ENCODE measurements at places on chromosomes 5 and 9.

DNA sequence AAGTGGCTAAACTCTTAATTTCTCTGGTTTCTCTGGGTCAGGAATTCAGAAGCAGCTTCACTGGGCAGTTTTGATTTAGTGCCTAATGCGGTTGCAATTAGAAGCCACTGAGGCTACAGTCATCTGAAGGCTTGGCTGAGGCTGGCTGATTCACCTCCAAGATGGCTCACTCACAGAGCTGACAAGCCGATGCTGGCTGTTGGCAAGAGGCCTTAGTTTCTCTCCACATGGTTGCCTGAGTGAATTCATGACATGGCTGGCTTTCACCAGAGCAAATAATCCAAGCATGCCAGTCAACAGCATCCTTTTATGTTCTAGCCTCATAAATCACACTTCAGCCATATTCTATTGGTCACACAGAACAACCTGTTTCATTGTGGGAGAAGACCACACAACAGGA is 2.8 kb upstream of the CDK7 start:
- DNase-seq, result no peak

- no peak for DNase-seq
These were observed 84.3 kb downstream of the GHR start for GRCh38 chr5:42507451-42508097.

DNA sequence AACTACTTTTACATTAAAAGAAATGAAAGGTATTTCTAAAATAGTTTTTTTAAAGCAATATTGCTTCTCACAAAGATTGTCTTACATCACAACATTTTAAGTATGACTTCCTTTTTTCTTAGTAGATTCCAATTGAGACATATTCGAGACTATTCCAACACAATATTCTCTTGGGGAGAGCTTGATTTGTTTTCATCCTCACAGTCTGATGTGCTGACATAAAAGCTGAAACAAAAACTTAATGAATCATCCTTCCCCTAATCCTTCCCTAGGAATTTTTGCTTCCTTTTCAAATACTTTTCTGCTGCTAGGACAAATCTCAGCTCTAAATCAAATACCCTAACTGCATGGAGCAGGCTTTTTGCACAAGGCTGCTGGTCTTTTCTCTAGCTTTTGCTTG is 245.8 kb upstream of the MAP3K1 start:
- DNase-seq, result no peak

DNA sequence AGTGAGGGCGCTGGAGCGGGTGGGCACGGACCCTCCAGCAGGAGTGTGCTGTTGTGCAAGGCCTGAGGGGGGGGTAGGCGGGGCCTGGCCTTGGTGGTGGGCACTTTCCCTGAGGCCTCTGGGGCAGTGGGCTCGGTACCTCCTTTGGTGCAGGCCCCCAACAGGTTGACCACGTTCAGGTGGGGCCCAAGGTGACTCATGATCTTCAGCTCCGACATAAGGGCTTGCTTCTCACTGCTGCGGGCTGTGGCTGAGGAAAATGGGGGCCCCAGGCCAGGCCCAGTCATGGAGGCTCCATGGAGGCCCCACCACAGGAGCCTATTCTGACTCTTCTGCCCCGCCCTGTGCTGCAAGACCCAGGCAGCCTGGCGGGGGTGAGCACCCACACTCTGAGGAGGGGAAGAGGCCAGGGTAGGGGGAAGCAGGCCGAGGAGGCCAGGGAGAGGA is 31.5 kb downstream of the PDGFRB start:
- no peak for DNase-seq

DNA sequence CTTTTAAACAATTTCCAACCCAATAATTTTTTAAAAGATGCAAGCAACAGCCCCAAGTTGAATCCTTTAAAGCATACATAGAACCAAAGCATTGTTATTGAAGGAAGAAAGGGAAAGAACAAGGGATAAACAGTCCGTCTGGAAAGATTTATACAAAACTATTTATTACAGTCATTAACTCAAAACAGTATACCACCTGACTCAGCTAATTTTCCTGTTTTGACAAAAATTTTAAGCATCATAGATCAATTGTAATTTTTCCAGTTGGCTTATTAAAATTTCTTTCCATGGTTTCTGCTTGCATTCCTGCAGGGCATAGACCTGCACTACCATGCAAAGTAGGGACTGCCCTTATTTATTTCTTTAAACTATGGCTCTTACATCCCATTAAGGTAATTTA is 29.9 kb downstream of the AP3B1 start:
- DNase-seq, result no peak

DNA sequence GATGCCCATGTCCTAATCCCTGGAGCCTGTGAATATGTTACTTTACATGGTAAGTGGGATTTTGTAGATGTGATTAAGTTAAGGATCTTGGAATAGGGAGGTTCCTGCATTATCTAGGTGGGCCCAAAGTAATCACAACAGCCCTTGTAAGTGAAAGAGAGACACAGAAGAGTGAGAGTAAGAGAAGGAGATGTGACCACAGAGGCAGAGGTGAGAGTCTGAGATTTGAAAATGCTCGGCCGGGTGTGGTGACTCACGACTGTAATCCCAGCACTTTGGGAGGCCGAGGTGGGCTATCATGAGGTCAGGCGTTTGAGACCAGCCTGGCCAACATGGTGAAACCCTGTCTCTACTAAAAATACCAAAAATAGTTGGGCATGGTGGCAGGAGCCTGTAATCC is 2.6 kb upstream of the HINT1 start:
- no peak for DNase-seq

- DNase-seq, result no peak
These were observed 124.7 kb downstream of the ELAVL2 start for GRCh38 chr9:23701291-23701690.

- DNase-seq, result no peak
These were observed 141.7 kb downstream of the MYO10 start for GRCh38 chr5:16794269-16794913.
